ENCODE measurements at places on chromosomes 1 and 21.

GRCh38 chr1:221708987-221709386 lies 32.9 kb downstream of the DUSP10 start:
- DNase-seq: peak; percentile 9

GRCh38 chr21:24027396-24027795 lies 1579.9 kb downstream of the MRPL39 start:
- DNase-seq: no peak

DNA sequence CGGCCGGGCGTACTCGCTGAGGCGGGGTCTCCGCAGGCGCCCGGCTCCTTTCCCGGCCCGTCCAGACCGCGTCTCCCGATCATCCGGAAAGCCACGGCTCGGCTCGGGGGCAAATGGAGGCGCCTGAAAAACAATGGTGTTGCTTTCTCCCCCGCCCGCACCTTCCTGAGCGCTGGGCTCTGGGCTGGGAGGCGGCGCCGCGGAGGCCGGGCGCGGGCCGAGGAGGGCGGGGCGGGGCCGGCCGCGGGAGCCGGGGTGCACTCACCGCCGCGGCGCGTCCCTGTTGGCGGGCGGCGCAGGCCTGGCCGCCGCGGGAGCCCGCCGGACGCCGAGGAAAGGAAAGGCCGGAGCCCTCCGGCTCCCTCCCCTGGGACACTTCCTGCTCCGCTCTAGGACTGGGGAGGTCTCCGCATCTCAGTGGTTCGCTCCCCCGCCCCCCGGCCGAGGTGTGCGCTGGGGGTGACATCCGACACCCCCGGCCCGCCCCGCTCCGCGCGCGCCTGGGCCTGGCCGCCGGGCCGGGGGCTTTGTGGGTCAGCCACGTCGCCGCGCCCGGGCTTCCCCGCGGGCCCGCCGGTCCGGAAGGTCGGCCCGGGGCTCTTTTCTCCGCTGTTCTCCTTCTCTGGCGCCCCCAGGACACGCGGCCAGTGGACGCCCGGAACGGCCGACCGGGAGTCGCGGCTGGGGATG lies at the start of gene ZNF496:
Gene ZNF496 (minus strand): TSS at position 343 of the 690 bp plus-strand sequence. CDS start 2,289 bp downstream, outside the sequence.
- peak; percentile 87 for DNase-seq

DNA sequence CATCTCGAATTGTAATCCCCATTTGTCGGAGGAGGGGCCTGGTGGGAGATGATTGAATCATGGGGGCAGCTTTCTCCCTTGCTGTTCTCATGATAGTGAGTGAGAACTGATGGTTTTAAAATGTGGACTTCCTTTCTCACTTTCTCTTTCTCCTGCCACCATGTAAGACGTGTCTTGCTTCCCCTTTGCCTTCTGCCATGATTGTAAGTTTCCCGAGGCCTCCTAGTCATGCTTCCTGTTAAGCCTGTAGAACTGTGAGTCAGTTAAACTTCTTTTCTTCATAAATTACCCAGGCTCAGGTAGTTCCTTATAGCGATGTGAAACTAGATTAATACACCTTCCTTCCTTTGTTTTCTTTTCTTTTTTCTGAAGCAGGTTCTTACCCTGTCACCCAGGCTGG lies 13.9 kb downstream of the DNAJC6 start:
- no peak for DNase-seq

- no peak for DNase-seq
These were observed 230.5 kb downstream of the SPATA17 start for GRCh38 chr1:217861658-217862057.

DNA sequence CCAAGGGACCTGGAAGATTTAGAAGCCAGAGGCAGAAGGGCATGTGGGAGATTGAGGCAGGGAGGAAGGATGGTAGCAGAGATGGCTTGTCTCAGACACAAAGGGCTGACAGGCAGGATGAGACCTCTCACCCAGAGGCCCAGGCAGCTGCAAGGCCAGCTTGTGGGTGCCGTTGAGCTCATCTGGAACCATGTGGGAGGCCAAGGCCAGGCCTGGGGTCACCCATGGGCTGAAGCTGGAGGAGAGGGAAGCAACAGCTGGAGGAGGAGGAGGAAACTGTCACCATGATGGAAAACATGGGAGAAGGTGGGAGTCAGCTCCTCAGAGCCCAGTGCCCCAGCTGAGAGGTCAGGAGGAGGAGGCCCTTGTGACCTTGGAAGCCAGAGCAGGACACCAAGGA lies 6.4 kb downstream of the CRABP2 start:
- no peak for DNase-seq

DNA sequence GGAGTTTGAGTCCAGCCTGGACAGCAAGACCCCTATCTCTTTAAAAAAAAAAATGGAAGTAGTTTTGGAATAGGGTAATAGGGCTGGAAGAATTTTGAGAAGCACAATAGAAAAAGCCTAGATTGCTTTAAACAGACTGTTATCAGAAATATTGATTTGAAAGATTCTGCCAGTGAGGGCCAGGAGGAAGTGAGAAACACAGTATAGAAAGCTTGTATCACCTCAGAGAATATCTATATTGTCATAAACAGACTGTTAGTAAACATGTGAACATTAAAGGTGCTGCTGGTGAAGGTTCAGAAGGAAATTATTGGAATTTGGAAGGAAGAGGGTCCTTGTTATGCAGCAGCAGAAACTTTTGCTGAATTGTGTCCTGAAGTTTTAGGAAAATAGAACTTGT lies 24.8 kb upstream of the PSEN2 start:
- no peak for DNase-seq

GRCh38 chr1:202011994-202012393 lies 1.6 kb downstream of the ELF3 start:
- DNase-seq: no peak

DNA sequence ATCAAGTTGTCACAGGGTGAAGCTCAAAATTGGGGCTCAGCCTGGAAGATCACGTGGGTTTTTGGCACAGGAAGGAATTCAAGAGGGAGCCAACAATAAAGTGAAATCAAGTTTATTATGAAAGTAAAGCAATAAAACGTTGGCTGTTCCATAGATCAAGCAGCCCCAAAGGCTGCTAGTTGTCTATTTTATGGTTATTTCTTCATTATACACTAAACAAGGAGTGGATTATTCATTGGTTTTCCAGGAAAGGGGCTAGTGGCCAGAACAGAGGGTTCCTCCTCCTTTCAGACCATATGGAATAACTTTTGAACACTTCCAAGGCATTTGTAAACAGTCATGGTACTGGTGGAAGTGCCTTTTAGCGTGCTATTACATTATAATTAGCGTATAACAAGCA lies 723.5 kb upstream of the ADAMTS5 start:
- DNase-seq: no peak

DNA sequence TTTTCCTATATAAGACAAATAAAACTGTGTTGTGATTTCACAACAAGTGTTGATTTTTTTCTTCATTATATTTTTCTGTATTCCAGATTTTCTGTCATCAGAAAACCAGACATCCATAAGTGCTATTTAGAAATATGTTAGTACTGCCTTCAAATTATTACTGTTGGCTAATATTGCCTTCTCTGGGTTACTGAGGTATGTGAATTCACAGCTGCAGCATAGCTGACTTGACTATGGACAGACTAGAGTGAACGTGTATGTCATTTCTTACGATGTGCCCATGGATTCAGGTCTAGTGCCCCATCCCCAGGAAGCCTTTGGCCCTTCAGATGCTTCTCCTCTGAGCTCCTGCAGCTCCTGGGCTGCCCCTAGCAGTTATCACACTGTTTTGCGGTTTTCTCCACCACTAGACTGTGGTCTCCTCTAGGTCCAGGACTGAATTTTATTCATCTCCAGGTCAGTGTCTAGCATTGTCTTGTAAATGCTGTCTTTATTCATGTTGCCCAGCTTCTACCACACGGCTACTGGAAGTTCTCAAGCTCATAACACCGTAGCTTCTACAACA lies 118.5 kb downstream of the FGGY start:
- no peak for DNase-seq

- no peak for DNase-seq
These were observed 109.9 kb downstream of the LYPLAL1 start for GRCh38 chr1:219283541-219283940.

GRCh38 chr1:110783292-110783918 lies 89.5 kb upstream of the CD53 start:
- peak; percentile 60 for DNase-seq

- DNase-seq: no peak
These were observed 57.0 kb downstream of the SASS6 start for GRCh38 chr1:100075773-100076172.

DNA sequence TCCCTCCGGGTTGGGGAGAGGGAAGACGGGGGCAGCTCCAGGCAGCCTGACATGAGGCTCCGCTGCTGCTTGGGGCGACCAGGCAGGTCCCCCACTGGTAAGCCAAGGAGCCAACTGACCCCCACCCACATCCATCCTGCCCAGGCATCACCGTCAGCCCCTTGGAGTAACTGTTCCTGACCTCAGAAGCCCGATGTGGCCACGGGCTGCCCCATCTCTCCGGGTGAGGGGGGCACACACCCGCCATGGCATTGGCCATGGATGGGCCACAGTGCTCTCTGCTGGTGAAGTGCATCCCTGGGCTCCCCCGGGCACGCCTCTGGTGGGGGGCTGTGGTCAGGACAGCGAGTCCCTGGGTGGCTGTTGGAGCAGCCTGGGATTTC lies 100.0 kb downstream of the CRYAA start:
- DNase-seq: no peak

DNA sequence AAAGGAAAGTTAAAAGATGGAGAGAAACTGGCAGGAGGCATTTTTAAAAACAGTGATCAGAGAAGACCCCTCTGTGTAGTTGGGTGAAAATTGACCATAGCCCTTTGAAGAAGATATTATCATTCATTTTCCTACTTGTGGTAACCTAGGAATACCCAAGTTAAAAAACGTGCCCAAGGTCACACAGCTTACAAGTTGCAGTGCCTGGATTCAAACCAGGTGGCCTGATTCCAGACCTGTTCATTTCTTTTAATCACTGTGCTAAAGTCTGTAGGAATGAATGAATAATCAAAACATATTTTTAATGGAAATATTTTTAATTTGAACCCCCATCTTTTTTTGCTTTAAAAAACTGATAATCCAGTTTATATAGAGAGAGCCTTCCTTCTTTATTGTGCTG lies 35.6 kb downstream of the MARK1 start:
- DNase-seq: no peak

DNA sequence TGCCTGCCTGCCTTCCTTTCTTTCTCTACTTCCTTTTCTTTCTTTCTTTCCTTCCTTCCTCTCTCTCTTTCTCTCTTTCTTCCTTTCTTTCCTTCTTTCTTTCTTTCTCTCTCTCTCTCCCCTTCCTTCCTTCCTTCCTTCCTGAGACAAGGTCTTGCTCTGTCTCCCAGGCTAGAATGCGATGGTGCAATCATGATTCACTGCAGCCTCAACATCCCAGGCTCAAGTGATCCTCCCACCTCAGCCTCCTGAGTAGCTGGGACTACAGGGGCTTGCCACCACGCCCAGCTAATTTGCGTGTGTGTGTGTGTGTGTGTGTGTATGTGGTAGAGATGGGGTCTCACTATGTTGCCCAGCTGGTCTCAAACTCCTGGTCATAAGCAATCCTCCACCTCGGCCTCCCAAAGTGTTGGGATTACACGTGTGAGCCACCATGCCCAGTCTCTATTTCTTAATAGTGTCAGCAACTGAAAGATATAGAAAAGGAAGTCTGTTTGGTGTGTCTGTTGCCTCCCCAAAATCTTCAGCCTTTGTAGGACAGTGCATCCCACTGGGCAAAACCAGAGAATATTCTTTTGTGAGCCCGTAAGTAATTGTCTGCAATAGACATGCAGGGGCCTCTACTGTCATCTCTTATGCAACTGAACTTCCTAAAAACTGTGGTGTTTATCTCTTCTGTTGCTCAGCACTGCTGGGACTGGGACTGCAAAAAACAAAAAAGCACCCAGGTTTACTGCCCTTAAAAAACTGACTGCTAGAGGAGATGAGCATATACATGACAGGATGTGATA lies 20.9 kb upstream of the RAB4A start:
- DNase-seq: no peak
